Fibroblast of skin of scalp (primary cell): ENCODE measurements at places on chromosomes 2 and 18.
A peak's percentile ranks its signal among the peaks of the same experiment; 100 is the strongest.

- DNase-seq: peak; percentile 68
Observed at GRCh38 chr18:2932247-2933181, 80.4 kb downstream of the LPIN2 start.

GRCh38 chr18:56913941-56914340 is 232.9 kb upstream of the BOD1L2 start:
- no peak for DNase-seq

- no peak for DNase-seq
Observed at GRCh38 chr2:138782383-138782782, 2.2 kb upstream of the NXPH2 start.

DNA sequence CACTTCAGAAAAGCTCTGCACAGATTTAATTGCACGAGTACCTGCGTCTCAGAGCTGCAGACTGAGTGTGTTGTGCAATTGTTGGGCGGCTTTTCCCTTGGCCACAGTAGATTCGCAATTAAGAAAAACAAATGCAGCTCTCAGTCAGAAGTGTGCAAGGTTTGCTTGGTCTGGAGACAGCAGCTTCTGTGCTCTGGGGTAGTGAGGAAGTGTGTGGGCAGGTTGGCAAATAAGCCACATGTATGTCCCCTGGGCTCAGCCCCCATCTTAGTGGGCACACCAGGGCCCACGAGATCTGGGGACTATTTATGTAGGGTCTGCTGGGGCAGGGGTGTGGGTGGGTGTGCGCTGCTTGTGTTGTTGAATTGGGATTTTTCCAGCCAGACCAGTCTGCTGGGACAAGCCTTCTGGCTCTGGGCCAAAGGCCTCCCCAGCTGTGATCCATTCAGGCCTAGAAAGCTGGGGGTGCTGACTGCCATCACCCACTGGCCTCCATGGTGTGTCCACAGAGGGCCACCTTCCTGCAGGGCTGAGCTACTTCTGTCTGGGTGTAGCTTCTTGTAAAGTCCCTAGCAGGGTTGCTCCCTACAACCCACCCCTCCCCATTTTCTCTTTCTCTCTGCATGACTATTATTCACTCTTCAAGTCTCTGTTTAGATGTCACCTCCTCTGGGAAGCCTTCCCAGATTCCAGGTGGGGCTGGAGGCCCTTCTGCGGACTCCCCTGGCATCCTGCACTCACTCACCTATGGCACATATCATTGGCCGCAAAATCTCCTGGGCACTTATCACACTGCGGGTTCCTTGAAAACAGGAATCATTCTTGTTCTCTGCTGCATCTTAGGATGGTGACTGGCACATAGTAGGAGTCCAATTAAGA is 67.8 kb downstream of the ODC1 start:
- no peak for DNase-seq

DNA sequence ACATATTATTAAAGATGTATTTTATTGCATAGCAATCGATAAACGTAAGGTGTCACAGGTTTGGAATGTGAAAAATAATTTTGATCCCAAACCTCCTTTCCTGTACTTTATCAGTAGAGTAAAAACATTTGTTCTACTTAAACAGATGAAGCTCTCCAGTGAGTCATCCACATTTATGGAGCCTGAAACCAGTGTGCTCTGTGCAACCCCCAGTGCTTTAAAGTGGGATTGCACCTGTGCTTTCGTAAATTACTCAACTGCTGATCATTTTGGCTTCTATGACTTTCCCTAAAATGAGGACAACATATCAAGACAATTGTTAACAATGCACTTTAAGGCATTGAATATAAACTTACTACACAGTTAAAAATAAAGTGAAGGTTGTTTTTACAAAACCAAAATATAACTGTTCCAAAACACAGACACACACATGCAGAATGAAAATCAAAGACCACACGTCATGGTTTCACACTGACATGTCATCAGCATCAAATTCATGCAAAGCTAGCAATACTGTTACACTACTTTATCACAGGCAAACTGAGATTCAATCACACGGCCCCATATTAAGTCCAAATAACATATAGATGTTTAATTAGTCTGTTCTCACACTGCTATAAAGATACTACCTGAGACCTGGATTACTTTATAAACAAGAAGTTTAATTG is 9.7 kb downstream of the TMEM18 start:
- peak; percentile 53 for DNase-seq
